Activated B cell treated with CpG ODN at 0.5 μM for 24 hours (primary cell): ENCODE measurements at places on chromosomes 6 and 20.
A peak's percentile ranks its signal among the peaks of the same experiment; 100 is the strongest.

DNA sequence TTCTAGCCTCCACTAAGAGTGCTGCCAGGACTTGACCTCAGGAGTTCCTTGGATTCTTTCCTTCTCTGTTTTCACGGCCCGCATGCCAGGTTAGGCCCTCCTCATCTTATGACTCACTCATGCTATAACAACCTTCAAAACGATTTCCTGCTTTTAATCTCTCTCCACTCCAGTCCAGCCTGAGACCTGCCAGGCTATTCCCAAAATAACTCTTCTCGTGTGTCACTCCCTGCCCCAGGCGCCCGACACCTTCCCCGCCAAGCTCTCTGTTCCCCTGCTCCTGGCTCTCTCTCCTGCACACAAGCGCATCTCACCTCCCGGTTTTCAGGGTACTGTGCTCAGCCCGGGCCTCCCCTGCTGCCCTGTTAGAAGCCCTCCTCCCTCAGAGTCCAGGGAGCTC lies 64.1 kb upstream of the RPS6KA2 start:
- DNase-seq = no peak

- no peak for DNase-seq
These were observed 78.3 kb downstream of the PHIP start for GRCh38 chr6:78999737-79000136.

GRCh38 chr6:135782546-135782945 lies 69.0 kb upstream of the PDE7B start:
- no peak for DNase-seq

GRCh38 chr20:2130062-2130591 lies 28.5 kb downstream of the STK35 start:
- DNase-seq = no peak

- no peak for DNase-seq
These were observed 303.4 kb upstream of the EXOC2 start for GRCh38 chr6:996271-996852.

- no peak for DNase-seq
These were observed 40.8 kb upstream of the BMP5 start for GRCh38 chr6:55916188-55916587.

DNA sequence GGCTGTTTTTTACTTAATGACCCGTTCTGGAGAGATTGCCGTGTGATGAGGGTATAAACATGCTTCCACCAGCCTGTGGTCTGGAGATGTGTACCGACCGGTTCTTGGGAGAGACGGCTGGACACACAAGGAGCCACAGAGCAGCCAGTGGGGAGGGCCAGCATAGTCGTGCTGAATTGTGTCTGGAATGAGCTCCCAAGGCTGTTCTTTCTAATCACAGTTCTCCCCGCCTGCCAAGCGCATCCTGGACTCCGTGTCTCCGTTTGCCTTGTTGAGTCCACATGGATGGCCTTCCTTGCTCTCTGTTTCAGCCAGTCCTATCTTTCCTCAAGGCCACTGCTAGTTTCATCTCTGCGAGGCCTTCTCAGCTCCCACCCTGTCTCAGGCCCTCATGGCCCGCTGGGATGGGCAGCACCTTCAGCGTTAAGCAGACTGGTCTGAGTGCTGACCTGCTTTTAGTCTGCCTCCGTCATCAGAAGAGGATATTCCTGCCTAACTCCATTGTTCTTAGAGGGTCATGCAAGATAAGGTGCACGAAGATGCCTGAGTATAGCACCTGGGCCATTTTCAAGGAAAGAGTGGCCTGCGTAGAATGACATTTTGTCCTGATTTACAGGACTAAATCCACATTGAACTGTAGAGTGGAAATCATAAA lies 20.6 kb downstream of the MANBAL start:
- no peak for DNase-seq

GRCh38 chr6:70901324-70901723 lies 55.5 kb downstream of the B3GAT2 start:
- DNase-seq = no peak

GRCh38 chr6:14321992-14322772 lies 204.6 kb downstream of the CD83 start:
- no peak for DNase-seq

- DNase-seq = no peak
These were observed 15.0 kb upstream of the PKHD1 start for GRCh38 chr6:52102405-52102804.

- no peak for DNase-seq
These were observed 9.9 kb upstream of the ARHGAP40 start for GRCh38 chr20:38591474-38592410.

GRCh38 chr20:24027229-24027628 lies 38.6 kb upstream of the GGTLC1 start:
- no peak for DNase-seq

- DNase-seq = no peak
These were observed 190.4 kb upstream of the ARG1 start for GRCh38 chr6:131382631-131383030.

- no peak for DNase-seq
These were observed 274.3 kb downstream of the COL12A1 start for GRCh38 chr6:74931558-74931957.

DNA sequence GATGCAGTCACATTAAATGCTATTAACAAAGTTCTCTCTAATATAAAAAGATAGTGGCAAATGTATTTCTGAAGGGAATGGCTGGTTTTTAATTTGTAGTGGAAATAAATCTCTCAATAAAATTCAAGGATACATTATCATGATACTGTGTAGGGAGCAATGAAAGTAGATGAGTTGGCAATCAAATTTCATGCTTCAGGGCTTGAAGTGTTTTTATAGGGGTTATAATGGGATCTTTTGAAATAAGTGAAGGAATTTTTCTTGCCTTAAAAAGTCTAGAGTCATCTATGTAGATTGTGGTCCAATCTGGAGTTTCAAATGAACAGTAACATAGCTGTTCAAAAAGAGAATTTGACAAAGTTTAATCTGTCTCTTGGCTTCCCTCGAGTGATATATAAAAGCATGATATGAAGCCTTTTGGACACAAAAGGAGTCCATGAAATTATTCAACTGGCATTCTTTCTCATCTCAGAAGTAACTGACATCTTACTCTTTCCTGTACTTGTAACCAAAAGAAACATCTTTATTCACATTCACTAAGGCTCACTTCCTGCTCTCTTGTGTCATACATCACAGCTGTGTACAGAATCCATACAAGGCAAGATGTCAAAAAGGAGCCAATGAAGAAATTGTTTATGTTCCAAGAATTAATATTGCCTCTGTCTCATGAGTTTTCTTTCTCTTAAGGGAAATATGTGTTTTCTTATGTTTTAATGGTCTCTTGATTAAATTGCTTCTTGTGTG lies 591.0 kb upstream of the GJE1 start:
- DNase-seq = no peak

DNA sequence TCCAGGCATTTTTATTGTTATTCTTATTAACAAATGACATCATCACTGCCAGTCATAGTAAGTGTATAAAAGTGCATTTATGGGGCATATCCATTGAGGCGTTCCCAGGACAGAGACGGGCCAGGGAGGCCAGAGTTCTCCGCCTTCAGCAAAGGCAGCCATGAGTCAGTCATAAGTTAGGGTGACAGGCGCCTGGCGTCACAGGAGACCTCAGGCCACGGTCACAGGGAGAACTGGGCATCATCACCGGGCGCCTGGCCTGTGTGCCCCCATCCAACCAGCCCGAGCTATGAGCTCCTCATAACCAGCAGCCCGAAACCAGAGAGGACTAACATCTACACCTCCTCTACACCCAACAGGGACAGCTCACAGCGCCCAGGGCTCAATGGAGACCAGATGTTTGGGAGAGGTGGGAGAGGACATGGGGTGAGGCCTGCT lies 259.2 kb downstream of the DLL1 start:
- DNase-seq = peak; percentile 7

- DNase-seq = no peak
These were observed 41.5 kb downstream of the B4GALT5 start for GRCh38 chr20:49672096-49672664.

DNA sequence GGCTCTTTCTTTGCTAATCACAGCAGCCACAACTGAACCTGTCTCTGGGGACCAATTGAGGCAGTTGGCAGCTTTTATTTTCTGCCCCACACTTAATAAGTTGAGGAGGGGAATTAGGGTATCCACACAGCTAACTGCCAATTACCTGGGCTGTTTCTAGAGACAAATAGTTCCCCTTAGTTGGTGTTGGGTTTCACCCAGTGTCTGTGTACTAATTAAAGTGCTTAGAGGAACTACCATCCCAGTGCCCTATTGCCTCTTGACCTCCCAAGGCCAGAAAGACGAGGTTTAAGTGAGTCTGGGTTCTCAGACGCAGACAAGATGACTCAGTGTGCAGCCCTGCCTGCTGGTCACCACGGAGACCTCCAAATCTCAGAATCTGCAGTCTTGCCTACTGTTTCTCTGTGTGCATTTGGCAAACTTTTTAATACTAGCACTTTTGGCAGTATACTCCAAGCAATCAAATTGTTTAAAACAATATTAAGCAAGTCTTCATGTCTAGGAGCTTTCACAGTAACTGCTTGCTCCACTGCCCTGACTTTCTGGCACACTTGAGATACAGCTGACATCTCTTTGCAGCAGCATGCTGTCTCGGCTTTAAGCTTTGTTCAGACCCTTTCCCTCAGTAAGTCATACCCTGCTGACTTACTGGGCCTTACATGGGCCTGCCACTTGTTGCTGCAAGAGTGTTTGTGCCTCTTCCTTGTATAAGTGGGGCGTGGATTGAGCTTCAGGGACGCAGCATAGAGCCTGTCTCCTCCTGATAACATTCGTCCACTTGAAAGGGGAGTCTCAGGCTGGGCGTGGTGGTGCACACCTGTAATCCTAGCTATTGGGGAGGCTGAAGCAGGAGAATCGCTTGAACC lies 31.9 kb downstream of the STK35 start:
- DNase-seq = no peak

- no peak for DNase-seq
These were observed 69.8 kb downstream of the RIN2 start for GRCh38 chr20:19827818-19828217.

DNA sequence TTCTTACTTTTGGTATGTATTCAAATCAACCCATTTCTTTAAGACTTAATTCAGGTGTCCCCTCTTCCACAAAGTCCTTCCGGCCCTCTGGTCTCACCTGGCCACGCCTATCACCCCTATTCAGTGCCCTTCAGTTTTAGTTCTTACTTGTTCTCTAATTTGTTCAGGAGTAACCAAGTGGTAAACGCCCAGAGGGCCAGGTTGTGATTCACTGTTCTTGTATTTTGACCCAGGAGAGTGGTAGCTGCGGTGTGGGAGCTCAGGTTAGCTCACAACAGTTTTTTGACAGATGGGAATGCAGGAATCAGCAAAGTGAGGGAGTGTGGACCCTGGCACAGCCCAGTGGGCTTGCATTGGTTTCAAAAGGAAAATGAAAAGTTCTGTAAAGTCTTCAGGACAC lies 81.7 kb upstream of the RIPOR2 start:
- DNase-seq = no peak

- no peak for DNase-seq
These were observed 21.6 kb upstream of the TMEM217 start for GRCh38 chr6:37279366-37280134.

- no peak for DNase-seq
These were observed 85.3 kb upstream of the LY86 start for GRCh38 chr6:6503191-6503590.

GRCh38 chr6:81158956-81159355 lies 593.5 kb downstream of the TENT5A start:
- no peak for DNase-seq

- no peak for DNase-seq
These were observed 1371.5 kb downstream of the EPHA7 start for GRCh38 chr6:92047860-92048259.

GRCh38 chr20:9139106-9139833 lies 70.4 kb downstream of the PLCB4 start:
- no peak for DNase-seq

- DNase-seq = no peak
These were observed 44.8 kb downstream of the ITPR3 start for GRCh38 chr6:33665957-33666356.

DNA sequence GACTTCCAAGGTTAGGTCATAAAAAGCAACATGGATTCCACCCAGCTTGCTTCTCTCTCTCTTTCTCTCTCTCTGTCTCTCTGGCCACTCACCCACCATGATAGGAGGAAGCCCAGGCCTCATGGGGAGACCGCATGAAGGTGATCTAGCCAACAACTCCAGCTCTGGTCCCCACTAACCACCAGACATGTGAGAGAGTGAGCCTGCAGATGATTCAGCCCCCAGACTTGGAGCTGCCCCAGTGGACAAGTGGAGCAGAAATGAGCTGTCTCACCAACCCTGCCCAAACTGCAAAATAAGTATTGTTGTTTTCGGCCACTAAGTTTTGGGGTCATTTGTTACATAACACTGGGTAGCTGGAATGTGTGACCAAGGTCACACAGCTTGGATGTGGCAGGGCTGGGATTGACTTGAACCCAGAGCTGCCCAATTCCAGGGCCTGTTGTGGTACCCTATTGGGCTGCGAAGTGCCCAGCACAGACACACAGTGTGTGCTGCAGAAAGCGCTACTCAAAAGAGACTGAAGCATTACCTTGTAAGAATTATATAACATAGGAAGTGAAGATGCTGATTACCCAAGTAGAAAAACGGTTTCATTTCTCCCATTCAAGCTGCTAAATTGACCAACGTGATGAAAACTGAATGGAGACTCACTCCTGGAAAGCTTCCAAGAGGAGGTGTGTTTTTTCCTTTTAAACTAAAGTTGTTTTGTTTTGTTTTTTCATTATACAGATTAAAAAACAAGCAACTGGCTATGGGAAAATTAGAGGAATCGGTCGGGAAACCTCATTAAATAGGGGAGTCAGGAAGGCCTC lies 9.1 kb upstream of the TLDC2 start:
- no peak for DNase-seq

- no peak for DNase-seq
These were observed 157.4 kb downstream of the OPRM1 start for GRCh38 chr6:154196333-154196885.

GRCh38 chr20:21512634-21513180 lies 1.2 kb downstream of the NKX2-2 start:
- no peak for DNase-seq

DNA sequence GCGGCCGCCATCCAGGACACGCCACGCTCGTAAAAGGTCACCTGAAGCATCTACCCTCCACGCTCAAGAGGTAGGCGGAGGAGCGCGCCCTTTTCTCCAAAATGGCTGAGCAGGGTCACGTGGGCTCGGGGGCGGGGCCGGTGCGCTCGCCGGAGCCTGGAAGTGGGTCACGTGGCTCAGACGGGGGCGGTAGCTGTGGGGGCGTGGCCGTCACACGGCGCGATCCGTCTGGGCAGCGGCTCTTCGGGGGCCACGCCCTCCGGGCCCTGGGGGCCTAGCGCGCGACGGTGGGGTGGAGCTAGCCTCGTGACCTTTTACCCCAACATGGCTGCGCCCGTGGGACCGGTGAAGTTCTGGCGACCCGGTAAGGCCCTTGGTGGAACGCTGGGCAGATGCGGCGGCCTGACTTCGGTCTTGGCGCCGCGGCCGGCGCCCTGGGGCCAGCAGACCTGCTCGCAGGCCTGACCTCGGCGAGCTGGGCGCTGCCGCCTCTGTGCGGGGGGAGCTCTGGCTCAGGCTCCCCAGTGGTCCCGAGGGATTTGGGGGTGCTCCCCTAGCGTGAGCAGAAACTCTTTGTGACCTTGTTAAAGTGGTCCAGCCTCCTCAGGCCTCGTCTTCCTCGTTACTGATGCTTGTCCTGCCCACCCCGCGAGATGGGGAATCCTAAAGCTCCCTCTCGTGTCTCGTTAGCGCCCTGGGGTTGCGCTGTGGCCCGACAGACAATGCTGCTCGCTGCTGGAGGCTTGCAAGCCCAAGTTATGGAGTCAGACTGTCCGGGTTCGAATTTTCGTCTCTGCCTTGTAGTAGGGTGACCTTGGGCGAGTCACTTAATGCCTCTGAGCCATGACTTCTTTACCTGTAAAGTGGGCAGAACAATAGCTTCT lies at the start of gene DHX35:
Gene DHX35, plus strand, starts transcription at position 301 of the 884 bp plus-strand sequence. Its CDS starts 24 bp downstream, at position 325.
- DNase-seq = peak; percentile 99
